ENCODE measurements at places on chromosomes 3 and 15. TPM values are rescaled to one million over a fixed set of nuclear protein-coding genes. Genes with fewer than 3 reads are reported as not detected.

- H3K4me1 ChIP-seq, result no peaks in the 10 kb centered on the region
- no peaks in the 10 kb centered on the region for H3K36me3 ChIP-seq
- no peak overlapping the region for H3K27ac ChIP-seq
- H3K4me3 ChIP-seq, result no peak overlapping the region
- no peak for DNase-seq
- H3K27me3 ChIP-seq, result no peaks in the 10 kb centered on the region
These were observed 356.4 kb downstream of the CHST2 start for GRCh38 chr3:143475981-143476380.

GRCh38 chr3:47475029-47475569, 642 bp downstream of the SCAP start:
- no peaks in the 10 kb centered on the region for H3K27me3 ChIP-seq
- peaks cover 31% of the 10 kb centered on the region for H3K4me1 ChIP-seq
- no peaks in the 10 kb centered on the region for H3K36me3 ChIP-seq
- peak; percentile 22 for DNase-seq

- no peak overlapping the region for H3K4me3 ChIP-seq
- peak; percentile 64 for DNase-seq
- no peaks in the 10 kb centered on the region for H3K36me3 ChIP-seq
- peaks cover 37% of the 10 kb centered on the region for H3K4me1 ChIP-seq
These were observed 2.5 kb upstream of the INAFM2 start for GRCh38 chr15:40320931-40321371.

- H3K36me3 ChIP-seq, result no peaks in the 10 kb centered on the region
- no peak overlapping the region for H3K4me3 ChIP-seq
- no peak overlapping the region for H3K27ac ChIP-seq
- H3K27me3 ChIP-seq, result no peaks in the 10 kb centered on the region
- no peak for DNase-seq
- H3K4me1 ChIP-seq, result peaks cover 17% of the 10 kb centered on the region
These were observed 12.9 kb downstream of the ISL2 start for GRCh38 chr15:76349301-76350070.

DNA sequence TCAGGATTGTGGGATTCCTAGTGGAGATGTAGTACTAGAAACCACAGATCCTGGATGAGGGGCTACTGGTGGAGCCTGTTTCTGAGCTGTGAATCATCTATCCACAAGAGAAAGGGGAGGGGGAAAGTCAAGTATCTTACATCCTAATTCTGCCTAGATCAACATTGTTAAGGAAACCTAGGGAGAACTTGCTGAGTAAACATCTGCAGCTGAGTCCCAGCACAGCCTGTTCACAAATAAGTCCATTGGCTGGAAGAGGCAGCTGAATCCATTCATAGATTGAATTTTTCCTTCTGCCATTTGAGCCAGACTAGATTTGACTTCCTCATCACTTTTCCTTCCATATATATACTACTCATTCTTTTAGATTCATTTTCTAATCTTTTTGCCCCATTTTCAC, 460.5 kb downstream of the TUSC7 start:
- DNase-seq, result no peak
- H3K4me1 ChIP-seq, result no peaks in the 10 kb centered on the region
- H3K36me3 ChIP-seq, result no peaks in the 10 kb centered on the region
- H3K27me3 ChIP-seq, result no peaks in the 10 kb centered on the region

- no peak for DNase-seq
- no peaks in the 10 kb centered on the region for H3K27me3 ChIP-seq
- no peak overlapping the region for H3K27ac ChIP-seq
- H3K4me3 ChIP-seq, result no peak overlapping the region
- H3K4me1 ChIP-seq, result peaks cover 11% of the 10 kb centered on the region
These were observed 19.1 kb downstream of the ST6GAL1 start for GRCh38 chr3:186949281-186949982.

Gene CD96
- 2.6 TPM for total RNA-seq

Gene DLL4
- total RNA-seq, result 0.33 TPM

Gene ZDHHC19
- not detected for total RNA-seq
